ENCODE measurements at places on chromosomes 5 and 9.

- peak; percentile 88 for DNase-seq
Measured at GRCh38 chr5:107557051-107557658, 113.6 kb downstream of the EFNA5 start.

- DNase-seq: no peak
Measured at GRCh38 chr5:151465476-151465875, 18.1 kb downstream of the SLC36A1 start.

DNA sequence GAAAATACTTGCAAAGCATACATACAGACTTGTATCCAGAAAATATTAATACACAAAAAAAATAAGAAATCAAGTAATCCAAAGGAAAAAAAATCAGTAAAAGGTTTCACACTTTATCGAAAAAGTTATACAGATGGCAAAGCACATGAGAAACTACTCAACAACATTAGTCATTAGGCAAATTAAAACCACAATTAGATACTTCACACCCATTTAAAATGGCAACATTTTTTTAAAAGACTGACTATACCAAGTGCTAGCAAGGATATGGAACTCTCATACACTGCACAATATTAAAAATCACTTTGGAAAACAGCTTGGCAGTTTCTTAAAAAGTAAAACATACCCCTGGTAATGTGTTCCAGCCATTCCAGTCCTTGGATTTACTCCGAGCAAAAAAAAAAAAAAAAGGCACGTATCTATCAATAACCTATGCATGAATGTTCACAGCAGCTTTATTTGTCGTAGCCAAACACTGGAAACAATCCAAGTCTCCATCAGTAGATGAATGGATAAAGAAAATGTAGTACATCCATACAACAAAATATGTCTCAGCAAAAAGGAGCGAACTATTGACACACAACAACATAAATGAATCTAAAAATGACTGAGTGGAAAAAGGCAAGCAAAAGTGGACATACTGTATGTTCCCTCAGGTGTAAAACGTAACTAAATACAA, 66.0 kb downstream of the GNAQ start:
- no peak for DNase-seq

DNA sequence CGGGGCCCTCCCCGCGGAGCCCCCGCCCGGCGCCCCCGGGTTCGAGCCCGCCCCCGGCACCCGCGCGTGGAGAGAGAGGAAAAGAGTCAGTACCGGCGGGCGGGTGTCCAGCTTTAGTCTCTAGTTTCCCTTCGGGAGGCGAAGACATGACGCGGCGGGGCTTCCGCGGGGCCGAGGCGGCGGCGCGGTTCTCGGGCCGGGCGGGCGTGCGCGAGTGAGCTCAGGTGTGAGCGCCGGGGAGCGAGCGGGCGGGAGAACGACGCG, 181 bp downstream of the DAP start:
- DNase-seq: no peak

DNA sequence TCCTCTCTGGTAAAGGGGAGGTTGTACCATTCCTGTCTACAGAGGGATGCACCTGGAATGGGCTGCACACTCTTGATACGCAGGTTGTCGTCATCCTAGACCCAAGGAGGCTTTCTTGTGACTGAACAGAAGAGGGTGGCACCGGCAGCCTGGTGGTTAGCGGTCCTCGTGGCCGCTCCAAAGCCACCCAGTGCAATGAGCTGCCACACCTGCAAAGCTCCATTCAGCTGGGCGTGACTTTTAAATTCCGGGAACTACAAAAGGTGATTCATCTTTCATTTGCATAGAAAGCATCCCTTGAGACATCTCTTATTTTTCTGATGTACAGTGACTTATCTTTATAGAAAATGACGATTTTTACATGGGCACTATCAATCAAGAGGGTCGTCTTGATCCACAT, 286.1 kb upstream of the IRX1 start:
- no peak for DNase-seq

DNA sequence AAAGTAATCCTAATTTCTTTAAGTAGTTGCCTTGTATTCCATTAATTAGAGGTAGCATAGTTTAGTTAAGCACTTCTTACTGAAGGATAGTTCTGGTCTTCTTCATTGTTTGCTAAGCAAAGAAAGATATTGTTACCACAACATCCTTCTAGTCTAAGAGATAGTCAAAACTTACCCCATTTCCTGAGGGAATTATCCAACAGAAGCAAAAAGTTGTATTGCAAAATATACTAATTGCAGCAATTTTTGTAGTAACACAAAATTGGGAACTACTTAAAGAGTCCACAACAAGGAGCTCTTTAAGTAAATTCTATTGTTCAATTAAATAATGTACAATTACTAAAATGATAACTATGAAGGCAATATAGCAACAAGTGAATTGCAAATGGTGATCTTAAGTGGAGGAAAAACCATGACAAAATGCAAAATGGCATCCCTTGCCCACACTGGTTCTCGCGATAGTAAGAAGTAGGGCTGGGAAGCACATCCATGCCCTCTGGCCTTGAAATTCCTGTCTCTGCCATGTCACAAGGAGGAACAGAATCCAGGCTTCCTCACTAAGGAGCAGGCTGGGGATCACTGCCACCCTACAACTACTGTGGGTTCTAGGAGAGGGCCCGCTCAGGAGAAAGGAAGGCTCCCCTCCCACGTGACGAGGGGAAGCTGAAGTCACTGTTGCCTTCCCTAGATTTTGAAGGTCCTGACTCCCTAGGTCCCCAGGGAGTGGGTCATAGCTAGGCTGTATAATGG, 23.3 kb upstream of the MEGF9 start:
- no peak for DNase-seq

DNA sequence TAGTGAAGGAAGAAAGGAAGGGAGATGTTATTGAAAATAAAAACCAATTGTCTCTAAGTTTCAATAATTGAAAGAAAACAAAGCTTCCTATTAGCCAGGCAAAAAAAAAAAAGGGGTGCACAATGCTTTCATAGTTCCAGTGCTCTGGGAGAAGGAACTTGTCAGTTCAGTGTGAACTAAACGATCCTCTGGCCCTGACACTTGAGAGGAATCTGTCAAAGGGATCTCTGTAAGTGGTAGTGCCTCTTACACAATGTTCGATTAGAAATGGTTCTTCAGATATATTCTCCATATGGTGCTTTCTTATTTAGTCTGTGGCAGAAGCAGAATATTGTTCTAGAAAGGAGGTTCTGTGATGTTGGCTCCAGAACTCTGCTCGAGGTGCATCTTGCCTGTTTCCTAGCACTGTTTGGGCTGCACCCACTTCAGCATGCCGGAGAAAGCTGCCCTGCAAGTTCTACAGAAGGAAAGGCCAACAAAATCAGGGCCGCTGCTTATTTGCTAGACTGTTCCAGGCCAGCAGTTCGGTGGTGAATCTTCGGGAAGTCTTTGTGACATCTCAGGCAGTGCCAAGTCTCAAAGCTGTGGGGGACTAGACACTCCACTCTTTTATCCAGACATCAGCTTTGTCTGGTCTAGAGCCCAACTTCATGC, 90.9 kb downstream of the PIK3R1 start:
- no peak for DNase-seq

DNA sequence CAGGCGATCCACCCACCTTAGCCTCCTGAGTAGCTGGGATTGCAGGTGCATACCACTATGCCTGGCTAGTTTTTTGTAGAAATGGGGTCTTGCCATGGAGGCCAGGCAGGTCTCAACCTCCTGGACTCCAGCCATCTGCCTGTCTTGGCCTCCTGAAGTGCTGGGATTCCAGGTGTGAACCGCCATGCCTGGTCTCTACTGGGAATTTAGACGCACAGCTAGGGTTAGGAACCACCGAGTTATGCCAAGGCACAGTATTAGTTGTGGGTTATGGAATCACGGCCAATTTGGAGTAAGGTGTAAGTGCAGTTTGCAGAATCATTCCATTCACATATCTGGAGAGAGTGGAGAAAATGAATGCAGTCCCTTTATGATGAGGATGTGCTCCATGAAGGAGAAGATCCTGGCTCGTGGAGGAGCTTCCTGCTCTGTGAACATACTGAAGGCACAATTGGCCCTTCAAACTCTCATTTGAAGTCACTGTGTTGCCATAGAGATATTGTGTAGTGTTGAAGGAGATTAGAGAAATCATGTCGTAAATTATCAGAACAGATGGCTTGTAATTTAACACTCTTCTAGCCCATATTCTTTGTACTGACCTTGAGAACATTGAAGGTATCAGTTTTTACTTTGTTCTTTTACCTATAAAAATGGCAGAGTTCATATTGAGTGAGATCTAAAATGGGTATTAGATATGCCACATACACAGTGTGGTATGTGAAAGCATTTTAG, 18.8 kb downstream of the TRIO start:
- no peak for DNase-seq

DNA sequence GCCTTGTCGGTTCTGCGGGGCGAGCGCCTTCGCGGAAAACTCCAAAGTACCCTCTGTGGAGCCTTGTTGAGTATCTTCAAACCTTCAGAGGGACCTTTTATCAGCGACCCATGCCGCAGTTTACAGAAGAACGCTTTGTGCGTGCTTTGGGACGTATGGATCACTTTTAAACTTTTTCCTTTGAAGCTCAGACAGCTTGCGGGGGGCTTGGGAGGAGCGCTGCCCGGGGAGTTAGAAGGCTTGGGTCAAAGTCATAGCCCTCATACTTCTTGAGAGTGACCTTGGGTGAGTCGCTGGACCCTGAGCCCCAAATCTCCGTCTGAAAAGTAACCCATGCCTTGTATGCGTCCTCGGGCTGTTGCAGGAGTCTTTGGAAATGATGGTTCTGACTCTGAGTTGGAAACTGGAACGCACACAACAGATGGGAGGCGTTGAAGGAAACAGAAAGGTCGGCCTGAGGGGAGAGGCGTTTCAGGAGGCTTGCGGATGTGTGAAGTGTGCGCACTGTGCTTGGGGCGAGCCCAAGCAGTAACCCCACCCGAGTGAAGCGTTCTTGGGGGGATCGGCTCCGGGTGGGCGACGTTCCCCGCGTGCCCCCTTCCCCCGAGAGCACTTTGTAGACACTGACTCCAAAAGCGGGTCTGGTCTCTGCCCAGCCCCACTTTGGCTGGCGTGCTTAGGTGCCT, 661 bp upstream of the SLC25A51 start:
- DNase-seq: peak; percentile 46

GRCh38 chr5:149304195-149305078, 32.8 kb downstream of the AFAP1L1 start:
- DNase-seq: no peak

DNA sequence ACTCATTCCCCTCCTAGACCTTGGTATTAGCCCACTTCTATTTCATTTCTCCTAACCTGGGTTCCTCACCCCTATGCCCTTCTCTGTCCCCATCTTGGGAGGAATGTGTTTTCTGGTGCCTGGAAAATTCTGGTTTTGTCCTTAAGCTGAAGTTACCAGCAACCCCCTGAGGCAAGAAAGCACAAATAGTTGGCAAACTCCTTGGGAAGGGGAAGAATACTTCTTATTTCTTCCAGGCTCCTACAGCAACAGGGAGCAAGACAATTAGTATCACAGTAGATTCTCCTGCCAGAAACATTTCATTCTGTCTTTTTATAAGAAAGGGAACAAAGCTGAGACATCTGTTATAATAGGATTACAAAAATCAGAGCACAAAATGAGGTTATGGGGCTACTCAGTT, 142.5 kb downstream of the SNCAIP start:
- DNase-seq: peak; percentile 39

- peak; percentile 46 for DNase-seq
Measured at GRCh38 chr5:10130881-10131280, 118.8 kb downstream of the ATPSCKMT start.

- DNase-seq: peak; percentile 82
Measured at GRCh38 chr5:17203329-17204132, 13.9 kb upstream of the BASP1 start.

GRCh38 chr5:38765399-38765861, 80.4 kb upstream of the OSMR start:
- no peak for DNase-seq

DNA sequence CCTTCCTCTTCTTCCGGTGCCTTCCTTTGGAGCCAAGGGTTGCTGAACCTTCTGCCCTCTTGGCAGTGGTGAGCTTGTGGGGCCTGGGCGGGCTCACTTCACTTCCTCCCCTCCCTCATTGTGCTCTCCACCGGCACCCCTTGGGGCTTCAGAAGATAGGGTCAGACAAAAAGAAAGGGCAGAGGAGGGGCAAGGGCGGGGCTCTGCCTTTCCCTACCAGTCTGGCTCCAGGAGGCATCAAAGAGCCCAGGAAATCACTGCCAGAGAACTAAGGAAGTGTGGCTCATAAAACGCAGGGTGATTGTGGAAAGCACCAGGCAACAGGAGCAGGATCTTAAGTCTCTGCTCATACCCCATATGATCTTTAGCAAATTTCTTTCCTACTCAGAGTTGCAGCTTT, 34.8 kb downstream of the ACOT12 start:
- DNase-seq: peak; percentile 60

GRCh38 chr5:134242146-134242545, 16.3 kb upstream of the PPP2CA start:
- DNase-seq: peak; percentile 20

- no peak for DNase-seq
Measured at GRCh38 chr9:89066835-89067234, 75.6 kb downstream of the S1PR3 start.

DNA sequence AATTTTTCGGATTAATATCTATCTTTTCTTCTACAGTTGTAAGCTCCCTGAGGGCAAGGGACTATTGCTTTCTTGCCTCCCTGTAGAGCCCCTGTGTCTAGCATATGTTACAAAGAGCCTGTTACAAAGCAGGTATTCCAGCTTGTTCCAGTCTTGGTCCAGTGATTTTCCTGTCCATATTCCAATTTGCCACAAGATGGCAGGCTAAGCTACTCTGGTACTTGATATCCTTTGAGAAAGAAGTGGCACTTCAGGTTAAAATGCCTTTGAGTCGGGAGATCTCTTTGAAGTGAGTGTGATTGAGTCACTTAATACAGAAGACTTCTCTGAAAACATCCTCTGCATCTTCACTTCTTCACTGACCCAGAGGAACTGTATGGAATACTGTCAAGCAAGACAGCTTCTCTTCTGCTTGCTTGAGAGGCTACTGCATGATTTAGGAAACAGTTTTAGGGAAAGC, 24.5 kb downstream of the CAVIN4 start:
- peak; percentile 76 for DNase-seq

- no peak for DNase-seq
Measured at GRCh38 chr5:14590949-14591348, 9.4 kb downstream of the OTULINL start.

- no peak for DNase-seq
Measured at GRCh38 chr9:4098031-4098430, 201.8 kb downstream of the GLIS3 start.

GRCh38 chr5:61827445-61827975, 478.5 kb upstream of the KIF2A start:
- DNase-seq: no peak

- DNase-seq: peak; percentile 77
Measured at GRCh38 chr5:33685873-33686755, 205.7 kb downstream of the ADAMTS12 start.

DNA sequence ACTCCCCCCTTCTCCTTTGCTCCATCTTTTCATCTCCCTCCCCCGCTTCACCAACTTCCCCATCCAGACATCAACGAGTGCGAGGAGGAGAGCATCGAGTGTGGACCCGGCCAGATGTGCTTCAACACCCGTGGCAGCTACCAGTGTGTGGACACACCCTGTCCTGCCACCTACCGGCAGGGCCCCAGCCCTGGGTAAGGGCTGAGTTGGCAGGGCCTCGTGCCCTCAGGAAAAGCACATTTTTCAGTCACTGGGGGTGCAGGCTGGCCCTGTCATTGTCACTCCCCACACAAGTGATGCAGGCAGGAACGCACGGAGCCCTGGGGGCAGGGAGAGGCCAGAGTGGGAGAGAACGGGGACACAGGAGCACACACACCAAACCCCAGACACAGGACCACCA, 12.4 kb upstream of the ASS1 start:
- no peak for DNase-seq
